ENCODE measurements at places on chromosomes 16 and 17.

DNA sequence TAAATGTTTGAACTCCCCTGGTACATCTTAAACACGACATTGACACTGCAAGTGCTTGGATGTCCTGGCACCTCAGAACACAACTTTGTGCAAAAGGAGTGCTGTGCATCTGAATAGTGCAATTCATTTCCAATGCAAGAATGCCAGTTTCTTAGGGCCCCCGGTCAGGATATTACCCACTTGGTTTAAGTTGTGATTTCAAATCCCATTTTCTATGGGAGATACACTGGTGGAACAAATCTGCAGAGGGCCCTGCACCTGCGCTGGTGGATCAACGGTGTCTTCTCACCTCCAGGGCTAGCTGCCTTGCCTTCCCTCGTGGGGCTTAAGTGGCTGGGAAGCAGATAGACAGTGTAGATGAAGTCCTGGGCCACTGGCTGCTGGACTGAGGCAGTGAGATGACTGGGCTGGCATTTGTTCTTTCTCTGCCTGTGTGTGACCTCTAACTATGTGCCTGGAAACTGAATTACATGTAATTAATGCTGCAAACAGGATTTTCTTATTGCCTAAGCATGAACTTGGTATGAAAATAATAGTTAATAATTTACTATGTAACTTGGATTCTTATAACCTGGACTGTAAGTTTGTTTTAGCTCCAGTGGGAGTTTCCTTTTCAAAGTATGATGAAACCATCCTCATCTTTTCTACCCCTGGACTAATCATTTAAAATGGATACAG lies 20.9 kb downstream of the HAPSTR1 start:
- no peak for DNase-seq

- no peak for DNase-seq
Observed at GRCh38 chr16:68506331-68507053, 32.6 kb upstream of the ZFP90 start.

DNA sequence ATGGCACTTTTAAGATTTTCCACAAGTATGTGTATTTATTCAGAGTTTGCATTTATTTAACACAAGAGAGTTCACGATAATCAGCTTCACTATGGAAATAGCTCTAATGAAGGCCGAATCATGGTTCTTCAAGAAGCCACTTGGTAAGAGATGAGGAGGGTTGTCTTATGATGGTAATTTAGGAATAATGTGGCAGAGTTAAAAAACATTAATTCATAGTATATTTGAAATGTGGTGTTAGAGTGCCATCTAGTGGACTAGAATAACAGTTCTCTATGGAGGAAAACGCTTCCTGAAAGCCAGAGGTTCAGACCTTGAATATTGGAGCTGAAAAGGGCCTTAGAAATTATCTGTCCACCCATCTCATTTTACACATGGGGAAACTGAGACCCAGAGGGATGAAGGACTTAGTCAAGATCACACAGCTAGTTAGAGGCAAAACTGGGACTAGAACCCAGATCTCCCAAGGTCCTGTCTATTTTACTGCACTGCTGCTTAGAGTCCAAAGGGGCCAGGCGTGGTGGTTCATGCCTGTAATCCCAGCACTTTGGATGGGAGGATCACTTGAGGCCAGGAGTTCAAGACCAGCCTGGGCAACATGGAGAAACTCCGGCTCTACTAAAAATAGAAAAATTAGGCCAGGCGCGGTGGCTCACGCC lies 33.8 kb upstream of the KPNB1 start:
- DNase-seq: no peak

DNA sequence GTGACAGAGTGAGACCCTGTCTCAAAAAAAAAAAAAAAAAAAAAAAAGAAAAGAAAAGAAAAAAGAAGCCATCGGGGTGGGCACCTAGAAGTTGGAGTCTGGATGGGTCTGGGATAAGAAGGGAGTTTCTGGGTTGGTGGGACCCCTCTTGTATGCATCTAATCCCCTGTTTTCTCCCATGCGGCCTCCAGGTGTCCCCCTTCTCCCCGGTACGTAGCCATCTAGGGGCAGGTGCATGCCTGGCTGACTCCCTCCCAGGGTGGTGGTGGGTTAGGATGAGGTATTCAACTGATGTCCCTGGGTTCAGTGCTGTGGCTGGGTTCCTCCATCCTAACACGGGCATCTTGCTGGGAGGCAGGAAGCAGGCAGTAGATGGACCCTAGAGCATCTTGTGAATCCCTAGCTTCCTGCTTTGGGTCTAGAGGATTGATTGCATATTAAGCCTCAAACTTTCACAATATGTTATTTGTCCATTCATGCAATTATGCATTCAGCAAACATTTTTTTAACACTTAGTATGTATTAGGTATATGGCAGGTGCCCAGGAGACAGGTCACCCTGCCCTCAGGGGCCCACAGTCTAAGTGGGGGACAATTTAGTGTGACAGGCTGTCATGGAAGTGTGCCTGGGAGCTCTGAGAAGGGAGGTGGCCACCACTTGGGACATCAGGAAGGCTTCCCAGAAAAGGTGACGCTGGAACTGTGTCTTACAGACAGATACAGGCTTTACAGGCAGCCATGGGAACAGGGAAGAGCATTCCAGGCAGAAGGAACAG lies 13.1 kb downstream of the FMNL1 start:
- no peak for DNase-seq

DNA sequence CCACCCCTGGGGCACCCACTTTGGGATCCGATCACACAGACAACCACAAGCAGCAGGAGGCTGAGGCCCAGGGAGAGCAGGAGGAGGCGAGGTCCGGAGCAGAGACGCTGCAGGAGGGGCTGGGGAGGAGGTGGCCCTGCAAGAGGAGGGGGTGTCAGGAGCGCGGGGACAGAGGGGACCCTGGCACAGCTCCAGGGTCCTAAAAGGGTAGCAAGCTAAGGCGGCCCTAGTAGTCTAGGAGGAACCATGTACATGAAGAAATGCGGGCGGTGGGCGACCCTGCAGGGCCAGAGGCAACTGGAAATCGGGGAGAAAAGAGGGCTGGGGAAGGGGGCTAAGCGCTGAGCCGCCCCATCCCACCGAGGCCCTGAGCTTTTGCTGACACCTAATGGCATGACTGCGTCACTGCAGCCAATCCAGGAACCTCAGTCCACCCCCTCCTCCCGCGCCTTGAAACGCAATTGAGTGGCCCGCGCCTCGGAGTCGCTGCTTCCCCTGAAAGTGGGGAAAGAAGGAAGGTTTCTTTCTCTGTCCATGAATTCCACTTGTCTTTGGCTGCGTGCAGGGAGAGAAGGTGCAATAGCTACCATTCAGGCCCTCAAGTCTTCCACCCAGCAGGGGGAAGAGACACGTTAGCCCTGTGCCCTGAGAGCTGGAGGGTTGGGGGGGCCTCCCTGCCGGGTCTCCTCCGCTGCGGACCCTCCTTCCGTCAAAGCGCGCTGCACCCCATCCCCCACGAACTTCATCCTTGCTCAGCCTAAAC lies 1.8 kb downstream of the ASGR1 start:
- DNase-seq: peak; percentile 16

DNA sequence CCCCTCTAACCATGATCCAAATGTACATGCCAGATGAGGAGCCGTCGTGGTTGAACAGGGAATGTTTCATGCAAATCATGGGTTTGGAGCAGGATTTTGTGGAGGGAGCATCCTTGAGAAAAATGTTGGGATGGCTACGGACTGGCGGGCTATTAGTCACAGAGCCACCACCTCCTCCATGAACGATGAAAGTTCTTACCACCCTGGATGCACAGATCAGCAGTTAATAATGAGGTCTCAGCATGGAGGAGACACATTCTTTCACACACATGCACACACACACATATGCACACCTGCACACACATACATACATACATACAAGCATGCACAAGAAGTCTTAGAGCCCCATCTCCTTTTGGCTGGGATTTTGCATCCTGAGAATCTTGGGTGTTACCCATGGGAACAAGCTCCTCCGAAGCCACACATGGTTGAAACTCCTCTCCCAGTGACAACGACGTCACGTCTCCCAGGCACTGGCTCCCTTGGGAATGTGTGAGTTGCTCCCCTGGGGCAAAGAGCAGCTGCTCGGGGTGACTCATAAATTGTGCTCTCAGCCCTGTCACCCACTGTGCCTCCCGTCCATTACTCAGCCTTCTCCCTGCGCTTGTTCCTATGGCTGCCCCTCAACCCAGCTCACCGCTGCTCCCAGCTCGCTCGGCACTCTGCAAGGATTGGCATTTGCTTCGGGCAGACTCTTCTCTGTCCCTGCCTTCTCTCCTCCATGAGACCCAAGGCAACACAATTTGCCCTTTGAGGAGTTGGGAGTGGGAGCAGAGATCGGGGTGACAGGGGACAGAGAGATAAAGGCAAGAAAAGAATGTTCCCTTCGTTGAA lies 344.6 kb downstream of the SOX9 start:
- DNase-seq: no peak

- no peak for DNase-seq
Observed at GRCh38 chr17:10251212-10251948, 53.0 kb upstream of the GAS7 start.

DNA sequence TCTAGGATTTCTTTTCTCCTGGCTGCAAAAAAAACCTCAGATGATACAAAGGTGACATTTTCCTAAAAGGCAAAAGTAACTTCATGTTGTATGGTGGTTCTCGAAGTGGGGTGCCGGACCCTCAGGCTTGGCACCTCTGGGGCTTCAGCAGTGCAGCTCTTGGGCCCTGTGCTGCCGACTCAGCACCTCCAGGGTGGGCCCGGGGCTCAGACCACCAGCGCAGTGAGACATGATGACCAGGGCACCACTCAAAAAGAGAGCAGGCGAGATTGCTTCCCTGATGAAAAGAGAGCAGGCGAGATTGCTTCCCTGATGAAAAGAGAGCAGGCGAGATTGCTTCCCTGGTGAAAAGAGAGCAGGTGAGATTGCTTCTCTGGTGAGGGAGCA lies 98.7 kb upstream of the ZNF750 start:
- no peak for DNase-seq

- DNase-seq: no peak
Observed at GRCh38 chr16:76856112-76856511, 334.9 kb upstream of the MON1B start.

DNA sequence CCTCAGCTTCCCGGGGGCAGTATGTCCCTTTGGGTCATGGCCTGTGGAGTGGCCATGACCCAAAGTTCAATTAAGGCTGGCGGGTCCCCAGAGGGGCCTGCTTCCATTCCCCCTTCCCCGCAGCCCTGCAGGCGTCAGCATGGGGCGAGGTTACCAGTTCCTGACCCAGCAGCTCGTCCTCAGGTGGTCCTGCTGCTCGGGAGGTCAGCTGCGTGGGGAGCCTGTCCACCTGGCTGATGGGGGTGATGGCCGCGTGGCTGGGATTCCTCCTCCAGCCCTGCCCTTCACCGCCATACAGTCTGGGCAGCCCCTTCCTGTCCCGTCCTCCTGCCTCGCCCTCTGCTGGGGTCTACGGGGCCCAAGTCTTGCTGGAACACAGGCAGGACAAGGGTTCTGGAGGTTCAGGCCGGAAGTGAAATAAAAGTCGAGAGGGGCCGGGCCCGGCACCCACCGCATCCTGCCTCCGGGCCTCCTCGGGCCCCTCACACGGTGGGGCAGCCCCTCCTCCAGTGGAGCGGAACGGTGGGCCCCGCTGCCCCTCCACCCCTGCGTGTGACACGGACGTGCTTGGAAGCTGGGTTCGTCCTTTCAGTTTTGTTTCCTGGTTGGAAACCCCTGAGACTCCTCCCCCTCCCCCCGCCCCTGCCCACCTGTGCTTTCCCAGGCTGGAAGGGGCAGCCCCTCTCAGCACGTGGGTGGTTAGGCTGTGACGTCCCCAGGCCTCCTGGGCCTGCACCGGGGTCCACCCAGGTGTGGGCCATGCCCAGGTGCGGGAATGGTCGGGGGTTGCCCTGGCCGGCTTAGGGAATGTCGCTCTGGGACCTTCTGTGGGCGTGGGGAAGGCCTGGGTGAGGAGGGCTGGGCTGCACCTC lies 6.8 kb downstream of the UBALD2 start:
- DNase-seq: no peak

- no peak for DNase-seq
Observed at GRCh38 chr17:35084987-35085386, 21.5 kb upstream of the RFFL start.

- no peak for DNase-seq
Observed at GRCh38 chr17:79438058-79438457, 172.8 kb downstream of the RBFOX3 start.

DNA sequence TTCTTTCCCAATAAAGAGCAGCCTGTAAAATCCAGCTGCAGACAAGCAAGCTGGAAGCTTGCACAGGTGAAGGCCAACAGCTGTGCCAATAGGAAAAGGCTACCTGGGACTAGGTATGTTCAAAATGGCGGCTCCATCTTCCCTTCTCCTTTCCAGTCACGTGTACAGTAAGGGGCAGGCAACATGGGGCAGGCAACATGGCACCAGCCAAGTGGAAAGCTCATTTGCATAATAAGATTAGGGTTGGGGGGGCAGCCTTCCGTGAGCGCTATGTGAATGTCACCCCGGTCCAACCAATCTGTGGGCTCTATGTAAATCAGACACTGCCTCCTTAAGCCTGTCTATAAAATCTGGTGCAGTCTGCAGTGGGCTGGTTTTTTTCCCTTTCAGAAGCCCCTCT lies 31.3 kb downstream of the TVP23A start:
- DNase-seq: peak; percentile 30
